ENCODE measurements at places on chromosomes 16 and 17.

DNA sequence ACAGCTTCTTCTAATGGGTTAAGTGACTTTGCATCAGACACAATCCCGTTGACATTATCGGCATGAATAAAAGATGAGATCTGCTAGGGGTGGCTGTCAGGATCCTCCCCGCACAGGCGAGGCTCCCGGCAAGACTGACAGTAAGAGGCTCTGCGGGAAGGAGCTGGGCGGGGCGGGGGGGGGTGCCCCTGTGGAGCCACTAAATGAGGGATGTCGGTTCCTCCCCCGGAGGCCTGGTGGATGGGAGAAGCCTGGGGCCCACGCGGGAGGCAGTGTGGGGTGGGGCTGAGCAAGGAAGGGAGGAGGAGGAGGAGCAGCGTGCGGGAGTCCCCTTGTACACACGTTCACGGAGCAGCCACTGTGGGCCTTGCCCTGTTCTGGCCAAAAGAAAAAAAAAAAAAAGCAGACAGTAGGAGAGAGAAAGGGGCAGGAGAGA, 190.9 kb upstream of the GSE1 start:
- DNase-seq: no peak

GRCh38 chr17:42060231-42060630, 9.8 kb upstream of the C17orf113 start:
- no peak for DNase-seq

DNA sequence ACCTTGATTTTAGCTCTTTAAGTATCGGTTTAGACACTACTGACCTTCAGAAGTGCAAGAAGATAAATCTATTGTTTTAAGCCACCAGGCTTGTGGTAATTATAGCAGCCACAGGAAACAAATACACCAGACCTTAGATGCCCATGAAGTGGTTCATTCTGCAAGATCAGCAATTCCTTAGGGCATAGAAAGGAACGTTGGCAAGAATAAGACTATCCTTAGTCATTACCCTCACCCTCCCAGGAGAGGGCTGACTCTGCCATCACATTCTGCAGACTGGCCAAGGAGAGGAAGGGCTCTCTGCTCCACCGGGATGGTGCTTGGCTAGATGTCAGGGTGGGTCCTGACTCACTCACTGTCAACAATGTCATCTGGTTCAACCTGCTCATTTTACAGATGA, 14.1 kb upstream of the NDEL1 start:
- DNase-seq: no peak

GRCh38 chr17:2701161-2701995, 10.2 kb downstream of the CLUH start:
- DNase-seq: no peak

- no peak for DNase-seq
Measured at GRCh38 chr16:75789237-75789636, 62.9 kb upstream of the CPHXL start.

DNA sequence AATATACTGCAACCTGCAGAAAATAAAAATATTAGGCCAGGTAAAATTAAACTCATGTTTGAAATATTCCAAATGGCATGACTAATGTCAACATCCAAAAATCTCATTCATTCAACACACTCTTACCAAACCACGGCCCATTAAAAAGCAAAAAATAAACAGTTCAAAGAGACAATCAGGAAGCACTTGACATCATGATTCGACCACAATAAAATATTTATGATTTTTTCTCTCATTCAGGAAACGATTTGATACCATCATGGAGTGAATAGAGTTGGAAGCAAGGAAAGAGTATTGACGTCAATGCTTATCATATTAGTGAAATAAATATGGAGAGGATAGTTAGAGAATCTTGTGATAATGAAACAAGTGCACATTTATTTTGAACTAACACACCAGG, 354.1 kb downstream of the KCNJ2 start:
- DNase-seq: no peak

DNA sequence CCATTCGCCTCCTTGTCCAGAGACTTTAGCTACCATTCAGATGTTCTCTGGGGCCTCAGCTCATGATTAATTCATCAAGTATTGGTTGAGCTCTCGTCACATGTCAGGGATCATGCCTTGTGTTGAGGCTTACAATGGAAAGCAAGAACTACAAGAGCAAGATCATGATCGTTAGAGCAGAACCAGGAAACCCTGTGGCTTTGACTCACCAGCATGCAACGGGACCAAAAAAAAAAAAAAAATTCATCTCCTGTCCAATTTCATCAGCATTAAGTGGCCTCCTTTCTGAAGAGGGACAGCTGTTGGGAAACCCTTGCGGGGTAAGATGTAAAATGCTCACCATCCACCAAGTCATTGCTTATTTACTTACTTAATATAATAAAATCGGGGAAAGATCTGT, 12.1 kb upstream of the USP10 start:
- DNase-seq: no peak

DNA sequence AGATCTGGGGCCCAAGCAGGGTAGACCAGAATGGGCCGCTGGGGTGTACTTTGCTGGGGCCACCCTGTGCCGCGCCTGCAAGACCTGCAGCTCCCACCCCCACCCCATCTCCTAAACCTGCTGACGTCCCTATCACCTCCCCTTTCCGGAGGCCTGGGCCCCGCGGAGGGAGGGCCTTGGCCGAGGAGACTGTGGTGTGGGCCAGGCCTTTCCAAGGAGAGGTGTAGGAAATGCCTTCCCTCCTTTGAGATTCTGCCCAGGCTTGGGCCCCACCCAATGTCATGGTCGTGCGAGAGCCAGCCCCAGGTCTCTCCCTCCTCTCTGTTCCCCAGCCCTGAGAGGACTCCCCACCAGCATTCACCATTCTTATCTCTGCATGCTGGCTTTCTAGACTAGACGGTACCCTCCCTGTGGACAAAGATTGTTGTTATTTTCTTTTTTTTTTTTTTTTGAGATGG, 3.9 kb upstream of the WFIKKN2 start:
- DNase-seq: no peak

DNA sequence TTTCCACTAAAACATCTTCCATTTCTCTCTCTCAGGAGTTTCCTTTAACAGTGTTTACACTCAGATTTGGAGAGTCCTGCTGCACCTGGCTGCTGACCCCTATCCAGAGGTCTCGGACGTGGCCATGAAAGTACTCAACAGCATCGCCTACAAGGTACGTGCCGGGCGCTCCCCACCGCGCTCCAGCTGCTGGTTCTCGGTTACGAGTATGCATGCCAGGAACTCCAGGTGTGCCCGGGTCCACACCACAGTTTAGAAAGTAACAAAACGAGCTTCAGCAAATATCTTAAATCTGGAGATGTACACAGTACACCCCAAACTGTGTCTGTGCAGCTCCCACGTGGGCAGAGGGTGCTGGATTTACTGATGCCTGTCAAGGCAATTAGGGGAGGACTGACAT, 82.9 kb upstream of the CHMP6 start:
- DNase-seq: no peak

GRCh38 chr16:77652399-77652798, 69.9 kb upstream of the NUDT7 start:
- no peak for DNase-seq

- no peak for DNase-seq
Measured at GRCh38 chr16:80599466-80599865, 58.7 kb downstream of the DYNLRB2 start.

GRCh38 chr17:4594931-4595684, 10.8 kb downstream of the SMTNL2 start:
- peak; percentile 49 for DNase-seq

DNA sequence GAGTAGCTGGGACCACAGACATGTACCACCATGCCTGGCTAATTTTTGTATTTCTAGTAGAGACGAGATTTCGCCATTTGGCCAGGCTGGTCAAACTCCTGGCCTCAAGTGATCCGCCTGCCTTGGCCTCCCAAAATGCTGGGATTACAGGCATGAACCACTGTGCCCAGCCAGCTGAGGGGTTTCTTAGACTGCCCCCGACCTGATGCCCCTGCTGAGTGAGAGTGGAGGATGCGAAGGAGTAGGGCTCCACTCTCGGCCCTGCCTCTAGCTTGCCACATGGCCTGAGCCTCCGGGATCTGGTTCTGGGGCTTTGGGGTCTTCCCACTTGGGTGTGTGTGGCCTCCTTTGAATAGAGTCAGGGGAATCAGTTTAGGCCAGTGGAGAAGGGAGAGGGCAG, 11.0 kb downstream of the GPR179 start:
- no peak for DNase-seq

- no peak for DNase-seq
Measured at GRCh38 chr17:83178533-83179304, 99.3 kb downstream of the METRNL start.

GRCh38 chr16:104928-105327, 26.9 kb downstream of the MPG start:
- DNase-seq: no peak

GRCh38 chr17:64262198-64262999, 661 bp downstream of the TEX2 start:
- peak; percentile 69 for DNase-seq

- DNase-seq: no peak
Measured at GRCh38 chr16:29237971-29238370, 168.5 kb downstream of the NPIPB11 start.
